OCI-M1 (cell line): ENCODE measurements at places on chromosomes 11 and 22.

DNA sequence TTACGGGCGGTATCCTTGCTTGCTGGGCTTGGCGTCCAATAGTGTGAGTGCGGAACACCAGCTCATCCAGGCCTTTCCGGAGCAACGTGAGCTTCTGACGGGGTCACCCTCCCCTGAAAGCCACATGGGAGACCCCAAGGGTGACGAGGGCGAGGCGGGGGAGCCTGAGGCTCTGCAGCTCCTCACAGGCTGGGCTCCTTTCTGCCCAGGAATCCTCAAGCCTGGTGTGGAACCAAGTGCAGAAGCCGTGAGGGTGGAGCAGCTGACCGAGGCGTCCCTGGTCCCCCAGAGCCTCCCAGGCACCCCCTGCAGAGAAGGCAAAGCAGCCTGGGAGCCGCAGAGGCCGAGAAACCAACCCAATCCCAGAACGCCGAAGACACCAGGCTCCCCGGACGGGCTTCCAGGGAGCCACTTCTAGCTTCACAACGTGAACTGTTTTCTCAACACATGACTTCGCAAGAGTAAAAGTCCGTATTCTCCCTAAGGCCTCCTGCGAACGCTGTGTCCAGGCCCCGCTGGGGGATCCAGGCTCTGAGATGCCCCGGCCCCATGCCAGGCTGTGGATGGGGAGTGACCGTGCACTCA lies 530.3 kb downstream of the BRD1 start:
- no peak for DNase-seq

DNA sequence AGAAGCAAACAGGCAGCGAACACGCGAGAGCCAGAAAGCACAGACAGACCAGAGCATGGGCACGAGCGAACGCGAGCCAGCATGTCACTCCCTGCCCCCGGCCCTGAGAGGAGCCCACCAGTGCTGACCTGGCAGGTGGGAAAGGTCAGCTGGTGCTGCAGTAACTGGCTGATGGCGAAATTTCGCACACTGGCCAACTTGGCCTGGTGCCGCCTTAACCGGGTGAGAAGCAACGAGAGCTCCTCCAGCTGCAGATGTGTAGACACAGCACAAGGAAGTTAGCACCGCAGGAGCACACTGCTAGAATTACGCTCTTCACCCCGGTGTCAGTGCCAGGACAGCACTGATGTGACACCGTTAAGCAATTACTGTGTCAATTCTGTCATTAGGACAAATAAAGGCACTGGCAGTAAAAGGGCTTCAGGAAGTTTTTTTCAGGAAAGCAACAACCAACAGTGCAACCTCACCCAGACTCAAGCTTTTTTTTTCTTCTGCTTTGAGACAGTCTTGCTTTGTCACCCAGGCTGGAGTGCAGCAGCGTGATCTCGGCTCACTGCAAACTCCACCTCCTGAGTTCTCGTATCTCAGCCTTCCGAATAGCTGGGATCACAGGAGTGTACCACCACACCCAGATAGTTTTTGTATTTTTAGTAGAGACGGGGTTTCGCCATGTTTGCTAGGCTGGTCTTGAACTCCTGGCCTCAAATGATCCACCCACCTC lies 76.8 kb downstream of the C11orf58 start:
- no peak for DNase-seq

DNA sequence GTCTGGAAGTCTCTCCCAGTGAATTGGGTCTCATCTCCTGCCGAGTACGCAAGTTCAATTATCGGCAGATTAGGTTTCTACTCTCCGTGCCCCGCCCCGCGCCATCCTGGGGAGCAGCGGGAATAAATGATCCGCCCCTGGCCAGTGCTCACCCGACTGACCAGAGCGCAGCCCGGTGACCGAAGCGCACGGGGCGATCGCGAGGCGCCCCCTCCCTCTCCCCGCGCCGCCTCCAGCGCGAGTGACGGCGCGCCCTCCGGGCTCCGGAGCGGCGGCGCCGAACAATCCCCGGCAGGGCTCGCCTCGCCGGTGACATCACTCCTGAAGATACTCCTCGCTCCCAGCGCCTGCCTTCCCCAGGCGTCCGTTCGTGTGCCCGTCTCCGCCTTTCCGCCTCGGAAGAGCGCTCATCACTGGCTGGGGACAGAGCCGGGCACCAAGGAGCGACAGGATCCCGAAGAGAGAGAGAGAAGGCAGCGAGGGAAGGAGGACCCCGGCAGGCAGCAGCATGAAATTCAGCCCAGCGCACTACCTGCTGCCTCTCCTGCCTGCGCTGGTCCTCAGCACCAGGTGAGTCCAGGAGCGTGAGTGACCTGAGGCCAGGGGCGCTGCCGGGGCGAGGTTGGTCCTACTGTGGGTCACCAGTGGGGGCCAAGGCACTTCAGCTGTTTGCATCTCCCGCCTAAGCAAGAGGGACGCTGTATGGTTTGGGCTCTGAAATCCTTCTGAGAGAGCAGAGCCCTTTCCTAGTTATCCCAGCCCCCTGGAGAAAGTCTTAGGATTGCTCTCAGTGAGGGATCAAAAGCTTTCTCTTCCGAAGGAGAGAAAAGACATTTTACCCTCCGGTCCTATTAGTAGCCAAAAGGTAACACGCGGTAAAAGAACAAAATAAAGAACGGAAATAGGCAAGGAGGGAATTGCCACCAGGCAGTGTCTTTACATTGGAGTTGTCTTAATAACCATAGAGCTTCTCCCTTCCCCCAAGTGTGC lies at the start of gene LUZP2:
Gene LUZP2, plus strand, starts transcription at position 318 of the 990 bp plus-strand sequence.
- no peak for DNase-seq

GRCh38 chr11:69636512-69637197 lies 4.3 kb upstream of the CCND1 start:
- DNase-seq: no peak

DNA sequence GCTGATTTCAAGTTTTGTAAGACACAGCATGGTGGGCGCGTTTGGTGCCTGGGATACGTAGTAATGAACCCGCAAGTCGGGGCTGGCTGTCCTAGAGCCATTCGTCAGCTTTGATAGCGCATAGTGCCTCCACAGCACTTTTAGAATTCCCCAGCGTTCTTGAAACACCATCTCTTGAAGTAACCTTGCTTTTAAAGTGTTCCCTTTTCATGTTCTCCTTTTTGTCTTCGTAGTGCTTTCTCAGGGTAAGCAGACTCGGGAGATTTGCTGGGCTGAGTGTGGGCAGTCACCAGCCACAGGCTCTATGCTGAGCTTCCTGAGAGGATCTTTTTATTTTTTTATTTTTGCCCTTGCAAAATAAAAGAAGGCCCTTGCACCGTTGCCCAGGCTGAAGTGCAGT lies 39.6 kb upstream of the CTTN start:
- DNase-seq: no peak

GRCh38 chr11:78110351-78110750 lies 29.1 kb downstream of the ALG8 start:
- no peak for DNase-seq

GRCh38 chr11:115524572-115524971 lies 20.4 kb upstream of the CADM1 start:
- no peak for DNase-seq

DNA sequence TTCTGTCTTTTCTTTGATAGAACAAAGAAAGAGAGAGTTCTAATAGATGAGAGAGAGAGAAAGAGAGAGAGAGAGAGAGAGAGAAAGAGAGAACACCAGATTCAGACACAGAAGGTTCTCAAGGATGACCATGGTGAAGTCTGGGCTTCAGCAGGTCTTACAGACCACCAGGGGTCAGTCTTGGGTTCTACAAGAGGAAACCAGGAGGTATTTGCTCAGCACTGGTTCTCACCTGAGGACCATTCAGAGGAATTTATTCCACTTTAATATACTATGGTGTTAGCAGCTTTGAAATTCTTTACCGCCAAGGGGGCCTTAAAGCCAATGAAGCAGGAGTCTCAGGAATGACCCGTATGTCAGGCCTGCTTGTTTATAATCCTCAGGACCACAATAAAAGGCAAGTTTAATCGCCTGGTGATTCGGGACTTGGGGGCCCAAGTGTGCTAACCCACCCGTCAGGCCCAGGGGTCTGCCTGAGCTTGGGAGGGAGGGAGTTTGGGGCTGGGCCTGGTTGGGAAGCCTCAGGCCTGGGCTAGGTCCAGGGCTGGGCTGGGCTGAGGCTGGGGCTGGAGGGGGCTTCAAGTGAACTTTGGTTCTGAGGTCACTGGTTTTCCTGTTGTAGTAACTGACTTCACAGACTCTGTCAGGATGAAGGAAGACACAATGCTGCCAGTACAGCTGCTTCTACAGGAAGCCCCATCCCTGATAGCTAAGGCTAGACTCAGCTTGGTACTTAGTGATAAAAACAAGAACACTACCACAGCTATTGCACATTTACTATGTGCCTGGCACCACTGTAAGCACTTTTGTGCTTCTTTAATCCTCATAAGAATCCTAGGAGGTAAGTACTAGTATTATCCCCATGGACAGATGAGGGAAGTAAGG lies 179.2 kb upstream of the ZBED5 start:
- peak; percentile 50 for DNase-seq

- DNase-seq: peak; percentile 89
Observed at GRCh38 chr22:20418211-20418788, 19.3 kb downstream of the SCARF2 start.

- no peak for DNase-seq
Observed at GRCh38 chr22:36858156-36858555, 2.6 kb upstream of the NCF4 start.

DNA sequence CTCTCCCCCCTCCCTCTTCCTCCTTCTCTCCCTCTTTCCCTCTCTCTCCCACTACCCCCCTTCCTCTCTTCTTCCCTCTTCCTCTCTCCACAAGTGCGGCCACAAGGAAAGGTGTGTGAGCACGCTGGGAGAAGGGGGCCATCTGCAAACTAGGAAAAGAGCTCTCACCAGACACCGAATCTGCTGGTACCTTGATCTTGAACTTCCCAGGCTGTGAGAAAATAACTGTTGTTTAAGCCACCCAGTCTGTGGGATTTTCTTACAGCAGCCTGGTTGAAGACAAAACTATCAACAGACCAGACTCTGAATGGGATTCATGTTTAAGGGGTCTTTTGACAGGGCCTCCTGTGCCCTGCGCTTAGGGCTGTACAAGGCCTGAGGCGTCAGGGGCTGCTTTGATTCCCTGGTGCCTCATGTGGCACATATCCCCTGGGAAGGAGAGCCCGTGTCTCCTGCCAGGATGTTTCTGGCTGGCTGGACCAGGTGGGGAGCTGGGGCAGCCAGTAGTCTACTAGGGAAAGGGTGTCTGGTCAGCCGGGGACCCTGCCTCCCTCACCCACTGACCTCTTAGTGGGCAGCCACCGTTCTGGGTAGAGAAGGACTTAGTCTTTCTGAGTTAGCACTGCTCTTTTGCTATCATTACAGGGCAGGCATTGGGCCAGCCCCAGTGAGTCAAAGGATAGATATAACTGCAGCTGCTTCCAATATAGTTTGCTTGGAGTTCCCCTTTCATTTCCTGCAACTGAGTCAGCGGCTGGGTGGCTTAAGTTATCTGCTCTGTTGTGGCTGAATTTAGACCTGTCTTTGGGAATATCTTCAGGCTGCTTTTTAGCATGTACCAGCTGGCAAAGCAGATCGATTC lies 6.2 kb downstream of the PANX1 start:
- peak; percentile 76 for DNase-seq

GRCh38 chr11:46130286-46130940 lies 9.2 kb upstream of the PHF21A start:
- DNase-seq: no peak

GRCh38 chr11:120827820-120828219 lies 196.1 kb upstream of the TBCEL start:
- DNase-seq: no peak

DNA sequence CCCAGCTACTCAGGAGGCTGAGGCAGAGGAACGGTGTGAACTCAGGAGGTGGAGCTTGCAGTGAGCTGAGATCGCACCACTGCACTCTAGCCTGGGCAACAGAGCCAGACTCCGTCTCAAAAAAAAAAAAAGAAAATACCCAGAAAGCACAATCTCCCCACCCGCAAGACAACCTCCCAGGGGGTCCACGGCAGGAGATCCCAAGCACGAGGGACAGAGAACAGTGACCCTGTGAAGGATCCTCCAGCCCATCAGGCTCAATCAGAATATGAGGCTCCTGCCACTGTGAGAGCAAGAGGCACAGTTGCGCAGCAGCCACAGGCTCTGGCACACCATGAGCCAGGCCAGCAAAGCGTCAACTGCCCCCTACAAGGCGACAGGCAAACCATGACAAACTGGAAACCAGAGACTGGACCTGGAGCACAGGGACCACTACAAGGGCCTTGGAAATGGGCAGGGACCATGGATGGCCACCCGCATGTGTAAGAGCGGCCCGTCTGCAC lies 164.8 kb upstream of the GRK3 start:
- DNase-seq: no peak

DNA sequence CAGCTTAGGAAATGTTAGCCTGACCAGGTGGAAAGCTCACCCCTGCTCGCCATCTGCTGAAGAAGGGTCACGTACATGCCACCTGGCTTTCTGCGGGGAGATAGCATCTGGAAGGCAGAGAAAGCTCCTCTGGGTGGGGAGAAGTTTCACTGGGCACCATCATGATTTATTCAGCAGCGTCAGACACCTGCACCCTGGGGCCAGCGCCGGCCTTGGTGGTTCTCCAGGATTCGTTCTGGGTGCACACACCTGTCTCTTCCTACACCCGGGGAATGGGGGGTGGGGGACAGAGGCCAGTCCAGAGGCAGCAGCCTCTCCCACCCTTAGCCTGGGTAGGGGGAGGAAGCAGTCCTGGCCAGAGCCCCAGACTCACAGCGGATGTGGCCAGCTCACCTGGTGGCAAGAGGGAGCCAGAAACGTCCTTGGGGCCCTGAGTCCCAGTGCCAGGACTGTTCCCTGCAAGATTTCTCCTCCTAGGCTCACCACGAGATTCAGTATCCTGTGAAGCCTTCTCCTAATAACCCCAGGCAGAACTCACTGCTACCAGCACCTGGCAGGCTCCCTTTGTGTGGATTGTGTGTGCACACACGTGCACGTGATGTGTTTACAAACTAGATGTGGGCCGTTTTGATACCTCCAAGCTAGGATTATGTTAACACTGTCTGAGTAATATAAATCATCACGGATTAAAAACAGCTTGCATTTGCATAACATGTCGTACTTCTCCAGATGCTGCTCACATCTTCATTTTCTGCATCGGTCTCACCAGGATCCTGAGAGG lies 17.3 kb upstream of the RASD2 start:
- DNase-seq: no peak

DNA sequence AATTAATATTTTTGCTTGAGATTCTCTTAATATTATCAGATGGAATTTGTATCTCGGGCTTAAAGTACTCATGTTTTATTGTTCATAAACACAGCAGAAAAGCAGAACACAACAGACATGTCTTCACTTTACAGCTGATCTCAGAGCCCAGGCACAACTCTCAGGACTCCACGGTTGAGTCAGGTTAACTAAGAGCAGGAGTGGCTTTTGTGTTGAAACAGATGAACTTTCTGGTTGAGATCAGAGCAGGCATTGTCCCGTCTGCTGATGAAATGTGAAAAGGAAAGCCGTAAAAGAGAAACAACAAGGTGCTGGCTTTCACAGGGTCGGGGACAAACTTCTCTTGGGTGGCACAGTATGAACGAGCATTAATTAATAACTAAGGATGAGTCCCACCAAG lies 49.0 kb downstream of the JHY start:
- no peak for DNase-seq

GRCh38 chr22:46612904-46613605 lies 7.1 kb upstream of the GRAMD4 start:
- DNase-seq: no peak
